ENCODE measurements at places on chromosomes 4 and X.

GRCh38 chr4:1718095-1718850 is 2.9 kb downstream of the TMEM129 start:
- no peak for DNase-seq

GRCh38 chr4:166014411-166014810 is 141.4 kb downstream of the TLL1 start:
- DNase-seq = no peak

GRCh38 chr4:1477045-1477840 is 71.0 kb upstream of the NKX1-1 start:
- no peak for DNase-seq

- DNase-seq = no peak
Measured at GRCh38 chrX:27575565-27575964, 14.6 kb upstream of the DCAF8L2 start.

DNA sequence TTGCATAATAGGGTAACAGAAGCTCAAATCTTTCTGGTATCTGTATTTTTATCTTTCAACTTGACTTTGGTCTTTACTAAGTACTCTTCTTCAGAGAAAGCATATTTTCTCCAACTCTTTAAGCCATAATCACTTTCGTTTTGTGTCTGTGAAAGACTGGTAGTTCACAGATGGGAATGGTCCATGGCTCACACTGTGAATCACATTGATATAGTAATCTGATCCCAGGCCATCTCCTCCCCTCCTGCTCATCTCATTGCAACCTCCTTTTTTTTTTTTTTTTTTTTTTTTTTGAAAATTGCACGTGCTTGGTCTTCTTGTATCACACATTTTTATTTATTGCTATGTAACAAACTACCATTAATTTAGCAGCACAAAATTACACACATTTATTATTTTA is 694.5 kb upstream of the SLIT2 start:
- DNase-seq = no peak

DNA sequence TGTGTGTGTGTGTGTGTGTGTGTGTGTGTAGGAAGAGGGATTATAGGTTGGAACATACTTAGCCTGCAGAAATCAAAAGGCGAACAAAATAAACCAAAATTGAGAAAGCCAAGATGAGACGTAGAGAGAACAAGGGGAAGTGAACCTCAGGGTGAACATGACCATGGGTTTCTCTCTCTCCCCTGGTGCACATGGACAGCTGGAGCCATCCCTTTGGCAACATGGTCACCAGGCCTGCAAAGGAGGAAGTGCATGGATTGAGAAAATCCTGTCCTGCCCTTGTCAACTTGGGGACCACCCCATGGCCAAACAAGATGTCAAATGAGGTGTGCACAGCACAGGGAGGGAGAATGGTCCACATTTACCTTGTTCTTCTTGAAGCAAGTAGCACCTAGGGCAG is 23.1 kb downstream of the LGI2 start:
- DNase-seq = no peak

- DNase-seq = no peak
Measured at GRCh38 chr4:1735215-1735614, 13.9 kb downstream of the TACC3 start.

DNA sequence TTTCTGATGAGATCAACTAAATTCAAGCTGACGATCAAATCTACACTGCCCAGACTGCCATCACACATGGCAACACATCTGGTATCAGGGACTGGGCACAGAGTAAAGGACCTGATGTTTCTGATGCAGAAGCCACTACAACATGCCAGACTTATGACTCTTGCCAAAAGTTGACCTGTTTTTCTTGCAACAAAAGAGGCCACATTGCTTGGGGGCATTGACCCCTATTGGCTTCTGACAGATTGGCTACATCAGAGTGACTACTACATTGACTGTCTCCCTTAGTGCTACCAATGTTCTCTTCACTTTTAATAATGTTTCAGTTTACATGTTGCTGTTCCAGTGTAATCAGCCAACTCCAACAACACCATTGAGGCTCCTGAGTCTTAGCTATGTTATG is 15.3 kb upstream of the SMIM10 start:
- no peak for DNase-seq

DNA sequence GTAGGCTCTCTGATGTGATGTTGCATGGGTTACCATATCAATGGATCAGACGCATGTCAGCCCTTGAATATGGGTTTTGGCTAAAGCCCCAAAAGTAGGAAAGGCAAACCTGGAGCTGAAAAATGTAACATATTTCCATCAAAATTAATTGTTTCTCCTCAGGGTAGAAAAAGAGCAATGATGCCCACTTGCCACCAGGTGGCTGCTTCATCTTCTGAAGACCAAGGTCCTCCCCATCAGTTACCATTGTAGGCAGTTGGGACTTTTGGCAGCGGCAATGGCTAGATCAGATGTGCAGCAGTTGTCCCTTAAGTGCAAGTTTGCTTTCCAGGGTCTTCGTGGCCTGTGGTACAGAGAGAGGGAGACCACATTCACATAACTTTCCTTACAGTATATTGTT is 118.2 kb downstream of the NAF1 start:
- DNase-seq = no peak

- no peak for DNase-seq
Measured at GRCh38 chr4:138003248-138003647, 238.9 kb downstream of the SLC7A11 start.

DNA sequence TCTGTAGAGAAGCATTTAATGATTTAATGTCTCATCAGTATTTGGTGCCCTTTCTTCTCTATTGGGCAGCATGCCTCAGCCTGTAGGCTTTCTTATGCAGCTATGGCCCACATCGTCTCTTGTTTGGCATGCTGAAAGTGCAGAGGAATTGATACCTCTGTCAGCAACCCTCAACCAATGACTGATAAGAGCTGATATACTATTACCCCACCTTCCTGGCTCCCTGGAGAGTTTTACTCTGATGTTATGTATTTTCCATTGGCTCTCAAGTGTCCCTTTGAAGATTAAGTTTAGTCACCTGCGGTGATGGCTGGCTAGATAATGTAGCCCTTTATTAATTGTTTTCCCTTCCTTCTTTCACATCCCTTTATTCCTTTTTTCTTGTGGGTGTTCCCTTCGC is 41.2 kb upstream of the PDHA2 start:
- DNase-seq = no peak

DNA sequence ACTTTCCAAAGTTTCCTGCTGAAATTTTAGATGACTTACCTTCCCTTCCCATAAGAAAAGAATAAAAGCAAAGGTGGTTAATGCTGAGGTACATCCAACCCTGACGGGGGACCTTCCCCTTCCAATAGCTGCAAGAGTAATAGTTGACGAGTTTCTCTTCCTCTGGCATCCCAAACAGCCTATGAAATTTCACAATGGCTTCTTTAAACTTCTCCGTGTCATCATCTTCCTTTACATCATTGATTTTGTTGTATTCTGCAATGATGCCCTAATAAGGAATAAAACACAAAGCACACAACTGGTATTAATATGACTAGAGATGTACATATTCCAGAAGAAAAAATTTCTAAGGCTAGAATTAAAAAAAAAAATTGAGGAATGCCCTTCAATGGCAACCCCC is 76.6 kb downstream of the TBC1D9 start:
- DNase-seq = no peak

DNA sequence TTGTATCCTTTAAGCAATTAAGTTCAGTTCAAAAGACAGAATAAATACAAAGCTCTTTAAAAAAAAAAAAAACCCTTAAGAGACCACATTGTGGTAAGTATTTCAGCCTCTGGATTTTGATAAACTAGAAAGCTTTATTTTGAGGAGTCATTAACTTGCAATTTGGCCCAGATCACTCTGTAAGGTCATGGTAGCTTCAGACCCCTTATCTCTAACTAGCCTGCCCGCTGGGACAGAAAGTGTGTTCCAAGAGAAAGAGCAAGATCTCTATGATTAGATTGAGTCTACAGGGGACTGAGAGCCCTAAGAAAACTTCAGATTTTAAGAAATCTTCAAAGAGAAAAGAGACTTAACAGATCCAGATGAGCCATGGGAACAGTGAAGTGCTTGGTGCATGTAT is 45.6 kb downstream of the GALNT7 start:
- DNase-seq = no peak

- no peak for DNase-seq
Measured at GRCh38 chrX:69038816-69039215, 126.4 kb downstream of the PJA1 start.

All from stimulated activated CD4-positive, alpha-beta T cell treated with anti-CD3 and anti-CD28 coated beads, Interleukin-1b, Interleukin-23, amount 100 ng/mL, for 24 hours (primary cell).